ENCODE measurements at places on chromosomes 13 and 19.

DNA sequence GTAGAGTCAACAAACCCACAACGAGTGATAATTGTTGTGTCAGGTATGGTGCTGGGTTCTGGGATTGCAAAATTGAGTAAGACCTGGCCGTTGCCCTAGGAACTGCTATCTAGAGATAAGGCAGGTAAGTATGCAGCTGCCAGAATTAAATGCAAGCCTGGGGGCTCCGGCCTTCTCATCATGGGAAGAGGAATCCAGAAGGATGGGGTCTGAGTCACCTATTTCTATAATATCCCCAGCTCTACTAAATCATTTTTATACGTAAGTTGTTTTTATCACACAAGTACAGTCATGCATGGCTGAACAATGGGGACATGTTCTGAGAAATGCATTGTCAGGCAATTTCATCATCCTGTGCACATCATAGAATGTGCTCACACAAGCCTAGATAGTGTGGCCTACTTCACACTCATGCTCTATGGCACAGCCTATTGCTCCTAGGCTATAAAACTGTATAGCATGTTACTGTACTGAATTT lies 203.0 kb downstream of the KLF5 start:
- no peak for DNase-seq

DNA sequence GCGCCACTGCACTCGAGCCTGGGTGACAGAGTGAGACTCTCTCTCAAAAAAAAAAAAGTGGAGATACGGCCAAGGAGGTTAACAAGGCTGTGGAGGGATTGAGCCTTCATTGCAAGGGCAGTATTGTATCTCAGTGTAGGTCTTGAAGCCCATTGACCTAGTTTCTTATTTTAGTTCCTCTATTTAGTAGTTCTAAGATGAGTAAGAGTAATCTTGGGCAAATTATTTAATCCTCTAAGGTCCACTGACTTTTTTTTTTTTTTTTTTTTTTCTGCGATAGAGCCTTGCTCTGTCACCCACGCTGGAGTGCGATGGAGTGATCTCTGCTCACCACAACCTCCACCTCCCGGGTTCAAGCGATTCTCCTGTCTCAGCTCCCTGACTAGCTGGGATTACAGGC lies 14.3 kb upstream of the ILF3 start:
- no peak for DNase-seq

- DNase-seq: no peak
These were observed 3.2 kb upstream of the PLPP2 start for GRCh38 chr19:294341-294945.

DNA sequence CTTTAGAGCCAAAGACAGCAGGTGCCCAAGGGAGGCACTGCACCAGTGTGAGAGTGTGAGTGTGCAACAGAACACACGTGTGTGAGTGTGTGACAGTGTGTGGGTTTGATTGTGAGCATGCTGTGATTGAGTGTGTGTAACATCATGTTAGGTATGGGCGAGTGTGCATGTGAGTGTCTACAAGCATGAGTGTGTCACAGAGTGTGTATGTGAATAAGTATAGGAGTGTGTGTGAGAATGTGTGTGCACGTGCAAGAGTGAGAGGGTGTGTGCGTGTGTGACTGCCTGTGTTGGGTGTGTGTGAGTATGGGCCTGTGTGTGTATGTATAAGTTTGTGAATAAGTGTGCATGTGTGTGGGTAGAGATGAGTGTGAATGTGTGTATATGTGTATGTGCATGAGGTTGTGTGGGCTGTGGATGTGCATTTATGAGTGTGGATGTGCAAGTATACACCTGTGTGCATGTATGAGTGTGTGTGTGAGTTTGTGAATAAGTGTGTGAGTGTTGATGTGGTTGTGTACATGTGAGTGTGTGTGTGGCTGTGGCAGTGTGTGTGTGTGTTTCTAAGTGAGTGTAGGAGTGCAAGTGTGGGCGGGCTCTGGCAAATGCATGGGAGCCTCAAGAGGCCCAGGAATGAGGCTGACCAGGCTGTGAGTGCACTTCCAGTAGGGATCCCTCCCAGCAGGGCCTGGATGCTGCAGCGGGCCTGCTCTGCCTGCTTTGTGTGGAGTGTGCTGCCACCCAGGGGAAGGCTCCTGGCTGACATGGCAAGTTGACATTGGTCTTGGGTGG lies 198.4 kb downstream of the COL4A1 start:
- peak; percentile 56 for DNase-seq

- DNase-seq: no peak
These were observed 2.2 kb upstream of the CERS1 start for GRCh38 chr19:18898081-18898606.

GRCh38 chr19:48393559-48394330 lies at the start of gene GRIN2D:
Gene GRIN2D (plus strand): TSS chr19:48393668. CDS start chr19:48398393, 4,725 bp downstream.
- no peak for DNase-seq

DNA sequence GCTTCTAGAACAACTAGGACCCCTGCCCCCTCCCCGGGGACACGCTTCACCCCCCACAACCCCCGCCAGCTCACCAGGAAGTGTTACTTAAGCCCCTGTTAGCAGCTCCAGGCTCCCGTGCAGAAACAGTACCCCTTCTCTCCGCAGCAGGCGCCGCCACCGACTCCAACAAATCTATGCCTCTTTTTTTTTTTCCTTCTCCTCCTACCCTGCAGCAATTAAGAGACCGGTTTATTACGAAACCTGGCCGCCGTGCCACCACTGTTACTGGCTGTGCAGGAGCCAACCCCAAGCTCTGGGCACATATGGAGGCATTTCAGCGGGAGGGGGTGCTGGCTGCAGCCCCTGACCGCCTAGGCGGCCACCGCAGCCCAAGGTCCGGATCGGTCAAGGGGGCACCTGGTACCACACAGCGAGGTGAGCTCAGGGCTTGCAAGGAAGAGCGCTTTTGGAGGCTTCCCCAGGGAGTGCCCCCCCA lies 2.4 kb downstream of the GADD45B start:
- peak; percentile 76 for DNase-seq

DNA sequence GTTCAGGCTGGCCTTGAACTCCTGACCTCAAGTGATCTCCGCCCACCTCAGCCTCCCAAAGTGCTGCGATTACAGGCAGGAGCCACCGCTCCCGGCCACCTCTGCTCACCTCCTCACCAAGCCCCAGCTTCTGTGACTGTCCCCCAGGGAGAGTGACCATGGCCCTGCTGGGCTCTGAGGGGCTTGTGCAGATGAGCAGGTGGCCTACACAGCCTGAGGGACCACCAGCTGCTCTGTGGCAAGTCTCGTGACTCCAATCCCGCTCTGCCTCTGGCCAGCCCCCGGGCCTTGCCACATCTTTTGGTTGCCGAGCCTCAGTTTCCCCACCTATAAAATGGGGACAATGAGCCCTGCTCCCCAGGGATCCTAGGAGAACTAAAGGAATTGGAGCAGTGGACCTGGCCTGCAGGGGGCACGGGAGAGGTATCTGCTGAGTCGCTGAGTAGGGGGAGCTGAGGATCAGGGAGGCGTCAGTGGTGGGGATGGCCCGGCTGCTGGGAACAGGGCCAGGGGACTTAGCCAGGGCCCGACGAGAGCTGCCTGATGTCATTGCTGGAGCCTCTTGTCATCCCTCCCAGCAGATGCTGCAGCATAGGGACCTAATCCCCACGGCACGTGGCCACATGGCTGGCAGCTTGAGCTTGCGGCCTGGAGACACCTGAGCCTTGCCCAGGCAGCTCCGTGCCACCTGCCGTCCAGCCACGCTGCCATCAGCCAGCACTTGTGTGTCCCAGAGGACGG lies 74.7 kb downstream of the GADD45B start:
- no peak for DNase-seq

DNA sequence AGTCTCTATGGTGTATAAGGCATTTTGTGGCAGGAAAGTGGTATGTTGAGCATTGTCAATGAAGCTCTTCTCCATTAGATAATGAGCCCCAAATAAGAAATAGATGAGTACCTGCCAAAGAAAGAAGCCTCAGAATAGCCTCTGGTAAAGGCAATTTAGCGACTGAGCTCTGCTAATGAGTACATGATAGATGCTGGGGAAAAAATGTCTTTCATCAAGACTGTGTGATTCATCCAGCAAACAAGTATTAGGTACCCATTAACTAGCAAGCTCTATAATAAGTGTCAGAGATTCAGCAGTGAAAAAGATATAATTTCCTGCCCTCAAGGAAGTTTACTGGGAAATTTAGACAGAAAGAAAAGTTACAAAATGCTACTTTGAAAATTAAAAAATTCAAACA lies 294.6 kb downstream of the ITGBL1 start:
- no peak for DNase-seq

DNA sequence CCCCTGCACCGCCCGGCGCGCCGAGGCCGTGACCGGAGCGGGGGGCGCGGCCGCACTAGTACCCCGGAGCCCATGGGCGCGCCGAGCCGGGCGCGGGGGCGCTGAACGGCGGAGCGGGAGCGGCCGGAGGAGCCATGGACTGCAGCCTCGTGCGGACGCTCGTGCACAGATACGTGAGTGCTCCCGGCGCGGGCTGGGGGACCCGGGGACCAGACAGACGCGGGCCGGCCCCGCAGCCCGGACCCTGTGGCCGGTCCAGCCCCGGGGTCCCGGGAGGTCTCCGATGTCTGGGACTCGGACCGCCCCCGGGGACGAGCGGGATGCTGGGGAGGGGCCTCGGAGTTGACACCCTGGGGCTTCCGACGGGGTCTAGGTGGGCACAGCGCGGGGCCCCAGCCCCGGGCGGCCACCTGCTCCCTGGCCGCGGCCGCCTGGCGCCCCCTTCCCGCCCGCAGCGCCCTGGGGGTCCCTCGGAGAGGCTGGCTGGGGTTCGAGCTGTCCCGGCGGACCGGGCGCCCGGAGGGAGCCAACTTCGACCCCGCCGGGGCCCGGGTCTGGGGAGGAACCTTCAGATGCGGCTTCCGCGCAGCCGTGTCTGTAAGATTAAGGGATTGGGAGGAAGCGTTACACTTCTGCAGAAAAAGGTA lies 568 bp downstream of the ATP11A start:
- DNase-seq: peak; percentile 62

DNA sequence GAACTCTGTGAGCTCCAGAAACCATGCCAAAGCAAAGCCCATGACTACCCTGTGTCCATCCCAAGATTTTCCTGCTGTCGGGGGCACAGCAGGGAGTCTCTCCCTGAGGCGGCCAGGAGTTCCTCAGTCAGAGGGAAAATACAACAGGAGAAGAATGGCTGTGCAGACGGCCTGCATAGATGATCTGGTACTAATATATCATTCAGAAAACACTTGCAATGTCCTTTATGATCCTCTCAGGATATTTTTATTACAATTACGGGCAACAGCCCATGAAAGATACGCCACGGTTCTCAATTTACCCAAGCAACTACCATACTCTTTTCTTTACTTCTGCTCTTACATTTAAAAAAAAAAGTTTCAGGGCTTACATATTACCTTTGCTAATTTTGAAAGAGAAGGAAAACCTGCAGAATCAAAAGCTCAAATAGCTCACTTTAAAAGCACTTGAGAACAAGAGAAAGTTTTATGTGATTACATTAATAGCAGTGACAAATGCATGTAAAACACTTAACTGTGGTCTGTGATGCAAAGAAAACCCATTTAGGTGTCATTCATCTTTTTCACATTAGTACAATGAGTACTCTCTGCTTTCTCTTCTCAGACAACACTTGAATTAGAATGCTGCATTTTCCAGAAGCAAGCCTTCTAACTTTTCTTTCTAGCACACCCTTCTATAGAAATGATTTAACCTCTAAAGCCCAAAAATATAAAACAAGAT lies 460.8 kb downstream of the KLF5 start:
- no peak for DNase-seq

GRCh38 chr13:91398413-91399188 lies at the start of gene GPC5:
Gene GPC5 (plus strand): TSS chr13:91398621.
- peak; percentile 90 for DNase-seq

GRCh38 chr19:50203281-50204080 lies at the start of gene MYH14:
Gene MYH14 (plus strand): TSS chr19:50203622. CDS start chr19:50210366, 6,744 bp downstream.
- DNase-seq: peak; percentile 96

DNA sequence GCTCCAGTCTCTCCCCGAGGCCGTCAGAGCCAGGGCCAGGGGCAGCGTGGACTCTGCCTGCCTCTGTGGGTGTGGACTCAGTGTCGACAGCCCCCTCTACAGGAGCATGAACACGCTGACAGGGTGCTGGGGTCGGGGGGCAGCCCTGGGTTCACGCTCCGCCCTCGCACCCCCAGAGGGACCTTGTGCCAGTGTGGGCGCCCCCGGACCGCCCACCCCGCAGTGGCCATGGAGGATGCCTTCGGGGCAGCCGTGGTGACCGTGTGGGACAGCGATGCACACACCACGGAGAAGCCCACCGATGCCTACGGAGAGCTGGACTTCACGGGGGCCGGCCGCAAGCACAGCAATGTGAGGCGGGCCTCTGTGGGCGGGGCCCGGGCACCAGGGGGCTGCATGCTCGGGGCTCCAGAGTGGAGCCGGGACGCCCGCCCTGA lies 8.3 kb downstream of the TRPM4 start:
- no peak for DNase-seq

- DNase-seq: no peak
These were observed 117.7 kb upstream of the ZNF507 start for GRCh38 chr19:32227561-32228165.

GRCh38 chr19:46530636-46531035 lies 35.0 kb upstream of the PNMA8B start:
- DNase-seq: no peak

DNA sequence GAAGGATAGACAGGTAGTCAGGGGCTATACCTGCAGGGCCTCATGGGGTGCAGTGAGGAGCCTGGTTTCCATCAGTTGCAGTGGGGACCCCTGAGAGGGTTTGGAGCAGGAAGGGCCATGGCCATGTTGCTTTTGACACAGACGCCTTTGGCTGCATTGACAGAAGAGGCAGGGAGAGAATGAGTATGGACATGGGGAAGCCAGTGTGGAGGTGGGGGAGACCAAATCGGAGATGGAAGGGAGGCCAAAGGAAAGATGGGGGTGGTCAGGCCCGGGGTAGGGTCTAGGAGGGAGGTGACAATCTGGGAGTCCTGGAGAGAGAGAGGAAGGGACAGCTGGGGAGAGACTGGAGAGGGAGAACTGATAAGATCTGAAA lies 1.3 kb downstream of the HSD11B1L start:
- DNase-seq: no peak

DNA sequence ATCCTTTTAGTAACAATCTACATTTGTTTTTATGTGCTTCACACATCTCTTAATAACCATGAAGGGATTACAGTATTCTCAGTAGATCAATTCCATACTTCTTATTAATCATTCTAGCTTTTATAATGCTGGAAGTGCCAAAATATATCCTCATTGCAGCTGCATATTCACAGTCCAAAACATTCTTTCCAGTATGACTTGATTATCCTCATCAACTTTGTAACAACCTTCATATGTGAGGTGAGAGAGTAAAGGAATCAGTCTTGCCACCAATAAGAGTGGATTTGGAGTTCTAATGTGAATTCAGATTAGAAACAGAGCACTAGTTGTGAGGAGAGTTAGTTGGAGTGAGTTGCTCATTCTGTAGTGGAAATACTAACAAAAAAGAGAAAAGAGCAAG lies 208.0 kb upstream of the SPRY2 start:
- no peak for DNase-seq

GRCh38 chr13:47845981-47846380 lies 155.1 kb downstream of the SUCLA2 start:
- no peak for DNase-seq

GRCh38 chr13:91357613-91358386 lies 10.3 kb downstream of the MIR17HG start:
- no peak for DNase-seq

GRCh38 chr13:42420304-42420703 lies 148.4 kb downstream of the AKAP11 start:
- no peak for DNase-seq

All from Peyer's patch (tissue), 4 donors.